Thoracic aorta (tissue), 2 donors: ENCODE measurements at places on chromosomes 2 and 18. TPM values are rescaled to one million over a fixed set of nuclear protein-coding genes. Genes with fewer than 3 reads are reported as not detected.

Gene TRIM43
- total RNA-seq: not detected

Gene RAB27B
- total RNA-seq: 0.42 TPM

Gene PKP4
- total RNA-seq: 49.1 TPM

Gene COLEC12
- total RNA-seq: 19.3 TPM

Gene WNT6
- 0.27 TPM for total RNA-seq

Gene TLX2
- not detected for total RNA-seq

Gene C1GALT1C1L
- total RNA-seq: 0.95 TPM

Gene SPC25
- 1.1 TPM for total RNA-seq

Gene RAB6D
- not detected for total RNA-seq

Gene ALLC
- not detected for total RNA-seq

Gene GPAT2
- 6.9 TPM for total RNA-seq
